Uterus (tissue), 4 donors: ENCODE measurements at places on chromosomes 7 and 10.

- DNase-seq, result no peak
These were observed 398.9 kb downstream of the PHTF2 start for GRCh38 chr7:78197447-78197846.

GRCh38 chr10:33143160-33143728, 185.2 kb upstream of the ITGB1 start:
- DNase-seq, result no peak

DNA sequence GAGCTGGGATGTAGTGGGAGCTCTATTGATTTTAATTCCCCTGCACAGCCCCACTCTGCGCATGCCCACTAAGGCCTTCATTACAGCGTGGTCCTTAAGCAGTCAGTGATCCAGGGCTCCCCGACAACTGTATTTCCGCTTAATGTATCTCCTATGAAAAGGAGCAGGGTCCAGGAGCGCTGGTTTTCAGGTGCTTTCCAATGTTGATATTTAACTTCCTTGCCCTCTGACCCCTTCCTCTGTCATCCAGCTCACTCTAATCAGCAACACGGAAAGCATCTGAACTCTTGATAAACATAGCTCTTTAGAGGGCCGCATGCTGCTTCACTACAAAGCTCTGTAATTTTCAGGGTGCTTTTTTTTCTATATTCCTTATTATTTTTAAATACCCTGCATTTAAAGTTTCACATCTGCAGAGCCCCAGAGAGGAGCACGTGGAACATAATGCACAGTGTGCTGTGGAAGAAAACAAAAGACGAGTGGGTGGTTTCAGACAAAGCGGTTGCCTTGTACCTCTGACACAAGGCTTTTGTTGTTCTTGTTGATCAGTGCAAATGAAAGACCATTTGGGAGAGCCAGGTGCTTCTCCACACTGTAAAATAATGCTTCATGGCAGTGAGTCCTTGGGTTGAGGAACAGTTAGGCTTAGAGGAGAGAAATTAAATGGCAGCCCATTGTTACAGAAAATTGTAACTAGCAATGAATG, 465.9 kb upstream of the CELF2 start:
- no peak for DNase-seq

DNA sequence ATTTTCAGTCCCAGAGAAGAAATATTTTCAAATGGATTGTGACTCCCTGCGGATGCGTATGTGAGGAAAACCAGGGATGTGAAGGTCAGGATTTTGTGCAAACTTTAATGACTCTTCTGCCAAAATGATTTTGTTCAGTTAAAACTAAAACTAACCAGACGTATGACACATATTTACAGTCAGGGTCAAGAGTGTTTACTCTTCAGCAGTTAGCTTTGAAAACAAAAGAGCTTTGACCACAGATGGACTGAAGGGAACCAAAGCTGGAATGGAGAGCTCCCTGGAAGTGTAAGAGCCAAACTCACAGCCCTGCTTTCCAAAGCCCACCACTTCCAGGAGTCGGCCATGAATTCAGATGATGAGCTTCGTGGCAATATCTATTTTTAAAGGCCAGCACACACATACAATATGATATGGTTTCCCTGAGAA, 15.5 kb downstream of the SVIL start:
- peak; percentile 40 for DNase-seq

GRCh38 chr10:58638388-58638787, 125.7 kb downstream of the BICC1 start:
- no peak for DNase-seq

DNA sequence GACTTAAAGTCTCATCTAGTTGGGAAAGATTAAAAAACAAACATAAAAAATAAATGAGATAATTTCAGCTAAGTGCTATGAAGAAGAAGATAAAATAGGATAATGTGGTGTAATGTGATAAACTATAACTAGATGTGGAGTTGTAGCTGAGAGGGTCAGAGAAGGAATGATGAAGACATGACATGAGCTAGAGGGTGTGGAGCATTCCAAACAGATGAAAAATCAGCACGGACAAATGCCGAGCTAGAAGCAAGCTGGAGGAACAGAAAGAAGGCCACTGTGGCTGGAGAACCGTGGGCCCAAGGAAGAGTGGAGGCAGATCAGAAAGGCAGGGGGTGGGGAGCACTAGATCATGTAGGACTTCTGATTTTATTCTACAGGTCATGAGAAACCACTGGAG, 70.6 kb downstream of the CDK6 start:
- DNase-seq, result no peak

DNA sequence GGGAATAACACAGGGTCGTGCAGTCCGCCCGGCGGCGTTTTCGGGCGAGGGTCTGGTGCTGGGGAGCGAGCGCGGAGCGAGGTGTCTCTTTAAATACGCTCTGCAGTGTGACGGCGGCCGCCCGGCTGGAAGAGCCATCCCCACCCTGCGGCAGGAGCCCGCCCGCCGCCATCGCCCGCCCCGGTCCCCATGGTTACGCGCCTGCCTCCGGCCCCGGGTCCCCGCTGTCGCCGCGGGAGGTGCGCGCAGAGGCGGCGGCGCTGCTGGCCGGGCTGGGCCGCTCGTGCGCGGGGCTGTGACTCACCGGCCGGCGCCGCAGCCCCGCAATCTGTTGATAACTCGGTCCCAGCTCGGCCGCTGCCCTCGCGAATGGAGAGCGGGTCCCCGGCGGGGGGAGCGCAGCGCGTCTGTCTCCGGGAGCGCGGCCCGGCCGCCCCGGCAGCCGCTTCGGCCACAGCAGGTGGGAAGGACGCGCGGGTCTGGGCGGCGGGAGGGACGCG, at the start of gene ADGRA1:
TSS of gene ADGRA1 (plus strand) at position 246 of the 500 bp plus-strand sequence. CDS start 986 bp downstream, outside the sequence.
- no peak for DNase-seq

- no peak for DNase-seq
These were observed 70.8 kb downstream of the TCF7L2 start for GRCh38 chr10:113020838-113021237.

DNA sequence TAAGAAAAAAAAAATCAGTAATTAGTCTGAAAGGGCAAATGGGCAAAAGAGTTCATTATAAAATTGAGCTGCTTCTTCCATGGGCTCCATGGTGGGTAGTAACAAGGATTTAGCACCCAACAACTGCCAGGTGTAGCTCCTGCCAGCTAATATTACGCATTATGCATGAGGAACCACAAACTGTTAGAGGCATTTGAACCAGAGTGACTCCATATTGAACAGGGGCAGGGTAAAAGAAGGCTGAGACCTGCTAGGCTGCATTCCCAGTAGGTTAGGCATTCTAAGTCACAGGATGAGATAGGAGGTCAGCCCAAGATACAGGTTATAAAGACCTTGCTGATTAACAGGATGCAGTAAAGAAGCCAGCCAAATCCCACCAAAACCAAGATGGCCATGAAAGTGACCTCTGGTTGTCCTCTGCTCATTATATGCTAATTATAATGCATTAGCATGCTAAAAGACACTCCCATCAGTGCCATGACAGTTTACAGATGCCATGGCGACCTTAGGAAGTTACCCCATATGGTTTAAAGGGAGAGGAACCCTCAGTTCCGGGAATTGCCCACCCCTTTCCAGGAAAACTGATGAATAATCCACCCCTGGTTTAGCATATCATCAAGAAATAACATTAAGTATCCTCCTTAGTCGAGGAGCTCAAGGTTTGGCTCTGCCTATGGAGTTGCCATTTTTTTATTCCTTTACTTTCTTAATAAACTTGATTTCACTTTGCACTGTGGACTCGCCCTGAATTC, 8.7 kb upstream of the PAPSS2 start:
- DNase-seq, result no peak

DNA sequence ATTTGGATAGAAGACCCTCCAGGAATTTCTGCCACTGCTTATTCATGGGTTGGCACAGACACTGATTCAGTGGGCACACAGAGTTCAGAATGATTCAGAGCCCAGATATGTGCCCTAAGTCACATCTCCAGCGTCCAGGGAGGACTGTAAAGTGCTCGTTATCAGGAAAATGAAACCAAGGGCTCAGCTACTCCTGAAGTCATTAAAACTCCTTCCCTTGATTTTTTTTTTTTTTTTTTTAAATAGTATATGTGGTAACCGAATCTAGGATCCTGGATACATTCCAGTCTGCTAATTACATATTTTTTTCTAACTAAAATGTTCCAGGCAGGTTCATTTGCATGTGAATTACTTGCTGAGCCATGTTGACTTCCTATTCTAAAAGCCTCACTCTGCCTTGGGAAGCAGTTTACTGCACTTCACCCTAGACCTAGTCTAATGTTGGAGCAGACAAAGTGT, 34.7 kb downstream of the MET start:
- no peak for DNase-seq

- no peak for DNase-seq
These were observed 727.3 kb downstream of the AUTS2 start for GRCh38 chr7:70325509-70326101.
